ENCODE measurements at places on chromosomes 2 and 18.

DNA sequence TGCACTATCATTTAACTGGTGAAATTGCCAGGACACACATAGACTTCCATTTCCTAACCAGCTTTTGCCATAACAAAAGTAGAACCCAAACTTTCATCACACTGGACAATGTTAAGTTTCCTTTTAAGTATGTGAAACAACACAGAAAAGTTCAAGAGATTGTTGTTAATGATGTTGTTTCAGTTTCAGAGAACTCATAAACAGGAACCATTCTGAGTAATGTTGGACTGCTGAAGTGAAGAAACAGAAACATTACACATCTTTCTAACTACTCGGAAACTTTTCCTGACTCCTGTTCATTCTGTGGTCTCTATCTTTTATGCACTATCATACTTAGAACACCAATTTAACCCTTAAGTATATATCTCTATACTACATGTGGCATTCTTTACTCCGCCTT, 179.2 kb downstream of the RIT2 start:
- DNase-seq: no peak

GRCh38 chr2:12070153-12070552, 323.7 kb downstream of the LPIN1 start:
- DNase-seq: no peak

- no peak for DNase-seq
Observed at GRCh38 chr2:172137109-172137508, 34.4 kb upstream of the DLX2 start.

DNA sequence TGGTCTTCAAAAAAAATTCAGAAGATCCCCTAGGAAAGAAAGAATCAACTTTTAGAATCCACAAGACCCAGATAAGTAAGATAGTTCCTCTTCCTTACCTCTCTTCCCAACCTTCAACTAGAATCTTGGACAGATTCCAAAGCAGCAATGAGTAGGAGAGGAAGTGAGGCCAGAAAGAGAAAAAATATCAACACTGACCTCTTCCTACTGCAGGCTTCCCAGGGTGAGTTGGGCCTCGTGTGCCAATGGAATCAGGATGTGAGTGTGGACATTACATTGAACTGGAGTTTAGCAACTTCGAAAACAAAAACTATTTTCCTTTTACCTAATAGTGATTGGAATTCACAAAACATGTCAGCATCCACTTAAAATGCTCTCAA, 102.5 kb upstream of the PIEZO2 start:
- no peak for DNase-seq

- peak; percentile 40 for DNase-seq
Observed at GRCh38 chr2:222707689-222708273, 36.3 kb downstream of the MOGAT1 start.

DNA sequence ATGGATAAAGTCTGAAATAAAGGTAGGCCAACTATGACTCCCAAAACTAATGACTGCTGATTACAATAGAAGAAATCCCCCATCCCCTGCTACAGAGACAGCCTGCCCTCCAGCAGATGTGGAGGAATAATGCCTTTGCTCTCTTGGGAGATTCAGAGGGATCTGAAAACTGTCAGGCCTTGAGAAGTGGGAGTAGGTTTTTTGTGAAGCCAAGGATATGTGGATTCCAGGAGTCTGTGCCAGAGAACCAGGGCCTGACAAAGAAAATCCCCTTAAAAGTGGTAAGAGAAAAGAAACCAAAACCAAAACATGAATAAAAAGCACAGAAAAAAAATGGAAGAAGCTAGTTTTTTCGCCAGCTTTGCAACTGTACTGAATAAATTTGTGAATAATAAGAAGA, 397.6 kb downstream of the ZNF521 start:
- no peak for DNase-seq

DNA sequence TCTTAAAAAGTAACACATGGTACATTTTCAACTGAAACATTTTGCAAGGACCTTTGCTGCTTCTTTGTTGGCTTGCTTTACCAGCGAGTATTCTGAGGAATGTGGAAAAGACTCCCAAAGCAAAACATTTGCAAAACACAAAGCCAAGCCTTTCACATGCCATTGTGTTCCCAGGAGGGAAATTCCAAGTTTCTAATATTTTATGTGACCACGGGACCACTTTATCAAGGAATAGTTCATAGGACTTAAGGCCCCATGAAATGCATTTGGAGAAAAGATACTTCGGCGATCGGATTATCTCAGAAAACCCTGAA, 26.2 kb downstream of the CYP27C1 start:
- DNase-seq: peak; percentile 25

GRCh38 chr2:46521215-46521683, 41.9 kb downstream of the TMEM247 start:
- no peak for DNase-seq

Measured in COLO829 (cell line).